ENCODE measurements at places on chromosomes 7 and 10.

GRCh38 chr10:30420266-30420665 is 13.7 kb upstream of the MAP3K8 start:
- DNase-seq: no peak

GRCh38 chr7:80412842-80413241 is 99.0 kb downstream of the GNAT3 start:
- no peak for DNase-seq

DNA sequence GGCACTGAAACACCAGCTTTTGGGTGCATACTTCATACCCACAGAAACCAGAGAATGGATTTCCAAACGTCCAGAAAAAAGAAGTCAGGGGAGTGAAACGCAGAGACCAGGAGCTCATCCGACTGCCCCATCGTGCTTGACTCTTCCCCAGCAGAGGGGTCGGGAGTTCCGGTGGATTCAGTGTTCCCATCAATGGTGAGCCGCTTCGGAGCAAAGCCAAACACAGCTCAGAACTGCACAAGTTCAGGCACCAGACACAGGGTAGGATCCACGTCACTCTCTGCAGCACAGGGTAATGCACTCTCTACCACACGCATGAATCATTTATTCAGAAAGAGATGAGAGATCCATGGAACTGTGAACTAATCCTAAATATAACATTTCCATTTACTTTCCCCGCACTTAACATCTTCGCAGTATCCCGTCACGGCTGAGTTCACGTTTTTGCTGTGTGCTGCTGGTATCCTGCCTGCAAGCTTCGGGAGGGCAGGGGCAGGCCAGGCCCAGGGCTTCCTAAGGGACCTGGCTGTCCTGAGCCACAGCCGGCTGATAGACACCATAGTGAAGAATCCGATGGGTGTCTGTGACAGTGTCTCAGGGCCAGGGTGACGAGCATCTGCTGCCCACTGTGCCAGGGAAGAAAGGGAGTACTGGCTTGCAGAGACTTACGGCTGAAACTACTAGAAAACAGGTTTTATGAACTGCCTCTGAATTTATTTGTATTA is 545.3 kb downstream of the PTPRN2 start:
- DNase-seq: no peak

DNA sequence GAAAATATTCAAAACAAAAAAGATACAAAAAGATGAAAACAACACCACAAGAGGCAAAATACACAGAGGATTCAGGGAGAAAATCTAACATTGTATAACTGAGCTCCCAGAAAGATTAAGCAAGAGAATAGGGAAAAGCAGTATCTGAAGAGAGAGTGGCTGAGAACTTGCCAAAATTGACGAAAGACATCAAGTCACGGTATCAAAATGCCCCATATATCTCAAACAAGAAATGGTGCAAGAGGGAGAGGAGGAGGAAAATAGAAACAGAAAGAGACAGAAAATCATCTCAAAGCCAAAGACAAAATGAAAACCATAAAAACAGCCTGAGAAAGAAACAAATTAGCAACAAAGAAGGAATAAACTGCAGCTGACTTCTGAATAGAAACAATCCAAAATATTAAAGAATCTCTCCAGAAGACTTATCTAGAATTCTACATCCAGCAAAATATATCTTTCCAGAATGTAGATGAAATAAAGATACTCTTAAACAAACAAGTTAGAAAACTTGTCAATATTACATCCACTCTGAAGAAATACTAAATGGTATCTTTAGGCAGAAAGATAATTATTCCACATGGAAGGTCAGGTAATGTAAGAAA is 5.5 kb downstream of the USP6NL start:
- no peak for DNase-seq

DNA sequence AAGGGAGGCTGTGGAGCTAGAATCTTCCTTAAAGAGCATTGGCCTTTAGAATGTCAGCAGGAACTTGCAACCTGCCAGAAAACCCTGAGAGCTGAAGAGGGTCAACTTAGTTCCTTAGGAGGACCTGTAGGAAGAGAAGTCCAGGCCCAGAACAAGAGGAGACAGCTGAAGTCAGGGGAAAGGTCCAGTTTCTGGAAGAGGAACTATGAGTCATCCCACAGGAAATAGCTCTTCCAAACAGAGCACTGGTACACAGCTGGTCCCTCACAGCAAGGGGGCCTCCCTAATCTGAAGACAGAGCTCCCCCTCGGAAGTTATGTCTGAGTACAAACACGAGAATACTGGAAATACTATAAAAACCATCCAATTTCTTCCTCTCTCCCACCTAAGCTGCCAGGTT is 98.9 kb downstream of the HERPUD2 start:
- DNase-seq: no peak

DNA sequence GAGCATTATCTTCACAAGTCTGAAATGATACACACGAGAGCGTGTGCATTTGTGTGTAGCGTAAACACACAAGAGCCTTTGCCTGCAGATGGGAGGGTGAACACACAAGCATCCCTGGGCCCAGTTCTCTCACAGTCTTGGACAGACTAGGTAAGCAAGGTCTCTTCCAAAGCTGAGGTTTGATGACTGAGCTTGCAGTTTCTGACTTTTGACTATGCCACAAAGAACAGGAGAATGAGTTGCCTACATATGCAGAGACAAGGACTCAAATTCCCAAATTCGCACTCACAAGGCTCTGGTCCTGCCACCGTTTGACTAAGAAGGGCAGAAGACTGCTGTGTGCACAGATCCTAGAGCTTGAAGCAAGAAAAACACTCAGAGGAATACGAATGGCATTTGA is 55.8 kb downstream of the FAM53B start:
- no peak for DNase-seq

DNA sequence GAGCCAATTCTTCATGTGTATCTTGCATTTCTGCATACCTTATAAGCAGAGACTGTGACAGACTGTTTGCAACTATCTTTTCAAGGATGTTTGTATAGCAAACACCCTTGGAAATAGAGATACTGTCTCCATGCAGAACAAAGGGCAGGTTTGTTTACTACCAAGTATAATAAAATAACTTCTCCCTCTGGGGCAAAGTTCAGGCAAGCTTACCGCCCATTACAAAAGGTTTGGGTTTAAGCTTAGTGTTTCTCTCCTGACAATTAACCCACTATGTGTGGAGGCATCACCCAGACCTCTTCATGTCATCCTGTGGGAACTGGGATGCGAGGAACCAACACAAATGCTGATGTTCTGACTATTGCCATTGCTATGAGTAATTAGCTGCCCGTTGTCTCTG is 479.1 kb upstream of the ZMIZ1 start:
- DNase-seq: no peak

DNA sequence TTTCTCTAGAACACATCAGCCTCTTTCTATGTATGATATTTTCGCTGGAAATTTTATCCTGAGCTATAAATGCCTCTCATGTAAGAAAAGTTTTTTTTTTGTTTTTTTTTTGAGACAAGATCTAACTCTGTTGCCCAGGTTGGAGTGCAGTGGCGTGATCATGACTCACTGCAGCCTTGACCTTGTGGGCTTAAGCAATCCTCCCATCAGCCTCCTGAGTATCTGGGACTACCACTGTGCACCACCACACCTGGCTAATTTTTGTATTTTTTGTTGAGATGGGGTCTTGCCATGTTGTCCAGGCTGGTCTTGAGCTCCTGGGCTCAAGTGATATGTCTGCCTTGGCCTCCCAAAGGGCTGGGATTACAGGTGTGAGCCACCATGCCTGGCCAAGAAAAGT is 80.4 kb downstream of the ADK start:
- no peak for DNase-seq

DNA sequence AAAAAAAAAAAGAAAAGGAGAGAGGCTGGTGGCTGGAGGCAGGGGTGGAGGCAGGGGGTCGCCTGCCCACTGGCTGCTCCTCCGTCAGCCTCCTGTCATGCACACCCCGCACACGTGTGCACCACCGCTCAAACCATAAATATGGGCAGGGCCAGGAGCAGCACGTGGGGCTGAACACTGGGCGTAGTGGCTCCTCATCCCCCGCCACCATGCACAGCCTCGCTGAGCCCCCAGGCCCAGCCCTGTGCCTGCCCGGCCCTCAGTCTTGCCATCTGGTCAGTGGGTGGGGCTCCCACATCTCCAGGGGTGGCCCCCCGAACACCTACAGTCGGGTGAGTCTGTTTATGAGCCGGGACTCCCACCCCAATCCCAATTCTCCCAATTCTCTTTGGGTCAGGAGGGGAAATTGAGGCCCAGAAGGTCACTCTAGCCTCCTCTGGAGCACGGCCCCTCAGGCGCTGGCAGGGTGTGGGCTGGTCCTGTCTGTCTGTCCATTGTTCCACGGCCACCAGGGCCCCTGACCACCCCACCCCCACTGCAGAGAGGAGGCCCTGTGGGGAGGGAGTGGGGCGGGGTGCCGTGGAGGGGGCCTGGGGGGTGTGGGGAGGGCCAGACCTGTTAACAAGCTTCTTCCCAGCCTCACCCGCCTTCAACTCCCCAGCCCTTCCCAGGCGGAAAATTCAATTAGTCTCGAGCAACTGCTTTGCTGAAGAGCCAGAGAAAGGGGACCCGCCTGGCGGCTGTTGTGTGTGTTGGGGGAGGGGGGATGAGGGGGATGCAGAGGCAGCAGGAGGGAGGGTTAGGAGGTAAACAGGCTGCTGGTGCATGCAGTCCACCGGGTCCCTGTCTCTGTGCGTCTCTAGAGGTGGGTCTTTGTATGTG is 19.5 kb upstream of the GRIFIN start:
- no peak for DNase-seq

GRCh38 chr7:26423436-26423835 is 131.8 kb downstream of the SNX10 start:
- no peak for DNase-seq

DNA sequence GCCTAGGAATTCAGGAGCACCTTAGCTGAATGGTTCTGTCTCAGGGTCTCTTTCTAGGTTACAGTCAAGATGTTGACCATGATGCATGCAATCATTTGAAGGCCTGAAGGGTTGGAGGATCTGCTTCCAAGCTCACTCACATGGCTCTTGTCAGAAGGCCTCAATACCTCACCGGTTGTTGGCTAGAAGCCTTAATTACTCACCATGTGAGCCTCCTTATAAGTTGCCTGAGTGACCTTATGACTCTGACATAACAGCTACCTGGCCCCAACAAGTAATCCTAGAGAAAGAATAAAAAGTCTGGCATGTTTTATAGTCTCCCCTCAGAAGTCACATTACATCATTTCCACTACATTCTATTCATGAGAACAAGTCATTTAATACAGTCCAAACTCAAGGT is 3.4 kb upstream of the C1GALT1 start:
- no peak for DNase-seq
